ENCODE measurements at places on chromosomes 1 and 21. TPM values are rescaled to one million over a fixed set of nuclear protein-coding genes. Genes with fewer than 3 reads are reported as not detected.

- no peak overlapping the region for H3K4me3 ChIP-seq
- no peak overlapping the region for H3K27ac ChIP-seq
- no peaks in the 10 kb centered on the region for H3K27me3 ChIP-seq
- no peaks in the 10 kb centered on the region for H3K4me1 ChIP-seq
- no peaks in the 10 kb centered on the region for H3K36me3 ChIP-seq
These were observed 35.4 kb upstream of the DSCAM start for GRCh38 chr21:40882192-40882915.

DNA sequence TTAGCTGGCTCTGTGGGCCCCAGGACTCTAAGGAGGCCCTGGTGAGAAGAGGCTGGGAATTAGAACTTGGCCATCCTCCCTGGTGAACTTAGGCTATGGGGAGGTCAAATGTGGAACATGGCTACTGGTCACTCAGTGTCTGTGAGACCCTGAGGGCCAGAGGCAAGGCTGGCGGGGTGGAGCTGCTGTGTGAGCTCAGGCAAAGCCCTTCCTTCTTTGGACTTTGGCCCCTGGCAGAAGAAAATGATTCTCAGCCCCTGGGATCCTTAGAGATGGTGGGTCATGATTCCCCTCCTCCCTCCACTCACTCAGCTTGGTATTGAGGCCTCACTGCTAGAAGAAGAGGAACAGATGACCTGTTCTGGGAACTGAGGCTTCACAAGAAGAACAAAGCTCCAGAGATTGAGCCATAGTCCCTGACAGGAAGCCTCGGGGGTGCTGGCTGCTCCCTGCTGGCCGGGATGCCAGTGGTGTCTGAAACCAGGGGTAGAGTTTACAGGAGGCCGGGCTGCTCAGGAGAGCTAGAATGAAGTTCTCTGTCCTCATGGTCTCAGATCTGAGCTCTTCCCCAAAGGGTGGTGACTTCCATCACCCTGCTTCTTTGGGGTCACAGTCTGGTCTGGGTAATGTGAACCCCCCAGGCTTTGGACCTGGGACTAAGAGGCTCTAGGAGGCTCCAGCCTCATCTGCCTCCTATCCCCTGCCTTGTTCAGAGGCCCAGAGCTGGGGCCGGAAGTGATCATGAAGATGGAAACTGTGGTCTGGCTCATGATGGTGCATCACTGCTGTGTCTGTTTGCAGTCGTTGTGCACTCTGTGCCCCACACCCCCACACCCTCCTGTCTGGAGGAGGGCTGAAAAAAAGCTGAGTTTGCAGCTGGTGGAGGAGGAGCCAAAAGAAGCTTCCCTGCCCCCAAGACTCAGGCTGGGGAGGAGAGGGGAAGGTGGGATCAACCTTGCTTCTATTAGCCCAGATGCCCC, 905 bp downstream of the BTBD19 start:
- DNase-seq, result peak; percentile 82
- H3K27me3 ChIP-seq, result no peaks in the 10 kb centered on the region
- H3K36me3 ChIP-seq, result peaks cover 19% of the 10 kb centered on the region

DNA sequence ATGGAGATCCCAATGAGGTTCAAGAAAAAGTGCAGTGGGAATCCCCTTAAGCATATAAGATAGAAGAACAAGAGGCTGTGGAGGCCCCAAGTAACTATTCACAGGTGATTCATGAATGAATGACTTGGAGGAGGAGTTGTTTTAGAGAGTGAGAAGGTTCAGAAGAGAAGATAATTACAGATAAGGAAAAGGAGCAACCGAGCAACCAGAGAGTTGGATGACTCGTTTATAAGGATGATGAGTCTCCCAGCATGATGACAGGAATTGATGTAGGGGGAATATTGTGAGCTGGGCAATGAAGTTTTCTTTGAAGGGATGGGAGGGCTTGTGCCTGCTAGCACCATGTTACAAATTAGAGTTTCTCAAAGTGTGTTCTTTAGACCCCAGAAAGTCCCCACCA, 9.8 kb downstream of the C8A start:
- H3K27ac ChIP-seq, result no peak overlapping the region
- no peak overlapping the region for H3K4me3 ChIP-seq
- H3K27me3 ChIP-seq, result no peaks in the 10 kb centered on the region
- no peak for DNase-seq
- H3K36me3 ChIP-seq, result no peaks in the 10 kb centered on the region
- no peaks in the 10 kb centered on the region for H3K4me1 ChIP-seq

DNA sequence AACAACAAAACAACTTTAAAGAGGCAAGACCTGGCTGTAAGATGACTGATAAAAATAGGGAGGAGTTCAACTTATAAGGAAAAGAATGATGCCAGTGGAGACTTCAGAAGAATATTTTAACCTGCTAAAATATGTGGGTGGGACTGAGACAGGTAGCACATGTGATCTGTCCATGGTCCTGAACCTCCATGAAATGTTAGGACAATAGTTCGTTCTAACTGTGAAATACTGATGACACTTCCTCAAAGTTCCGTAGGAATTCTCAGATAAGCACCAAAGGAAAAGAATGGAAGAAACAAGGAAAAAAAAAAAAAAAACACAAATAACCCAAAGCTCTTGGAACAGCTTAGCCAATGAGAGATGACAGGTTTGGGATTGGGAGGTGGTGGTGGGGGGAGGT, 44.7 kb downstream of the CDC42BPA start:
- H3K4me1 ChIP-seq, result no peaks in the 10 kb centered on the region
- no peak overlapping the region for H3K4me3 ChIP-seq
- no peak for DNase-seq
- H3K27me3 ChIP-seq, result no peaks in the 10 kb centered on the region

GRCh38 chr21:38848187-38848609, 42.5 kb downstream of the ETS2 start:
- DNase-seq, result no peak
- H3K36me3 ChIP-seq, result no peaks in the 10 kb centered on the region
- H3K27ac ChIP-seq, result no peak overlapping the region
- no peak overlapping the region for H3K4me3 ChIP-seq

- no peaks in the 10 kb centered on the region for H3K36me3 ChIP-seq
- H3K4me1 ChIP-seq, result no peaks in the 10 kb centered on the region
- DNase-seq, result no peak
- peaks cover 26% of the 10 kb centered on the region for H3K27me3 ChIP-seq
- no peak overlapping the region for H3K4me3 ChIP-seq
These were observed 17.2 kb upstream of the TTC39A start for GRCh38 chr1:51347398-51348146.

- peaks cover 9% of the 10 kb centered on the region for H3K4me1 ChIP-seq
- H3K36me3 ChIP-seq, result no peaks in the 10 kb centered on the region
- H3K4me3 ChIP-seq, result no peak overlapping the region
- peaks cover 15% of the 10 kb centered on the region for H3K27me3 ChIP-seq
- peak; percentile 35 for DNase-seq
These were observed 27.7 kb downstream of the PKP1 start for GRCh38 chr1:201310986-201311355.

DNA sequence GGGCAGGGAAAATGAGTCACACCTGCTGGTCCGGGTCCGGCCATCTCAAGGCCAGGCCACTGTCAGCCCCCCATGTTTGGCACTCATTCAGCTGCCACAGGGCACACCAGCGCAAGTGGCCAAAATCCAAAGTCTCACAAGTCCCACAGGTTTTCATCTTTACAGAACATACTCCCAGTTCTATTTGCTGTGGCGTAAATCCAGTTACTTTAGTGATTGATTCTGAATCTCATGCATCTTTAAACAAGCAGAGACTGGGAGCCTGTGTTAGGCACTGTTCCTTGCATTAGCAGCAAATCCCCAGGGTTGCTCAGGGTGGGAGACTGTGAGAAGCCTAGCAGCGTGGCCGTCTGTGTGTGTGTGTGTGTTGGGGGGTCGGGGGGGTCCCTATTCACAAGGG, 1.1 kb upstream of the SLC2A5 start:
- no peak overlapping the region for H3K4me3 ChIP-seq
- H3K27ac ChIP-seq, result no peak overlapping the region
- peaks cover 19% of the 10 kb centered on the region for H3K27me3 ChIP-seq
- peaks cover 9% of the 10 kb centered on the region for H3K4me1 ChIP-seq
- H3K36me3 ChIP-seq, result no peaks in the 10 kb centered on the region
- DNase-seq, result no peak

GRCh38 chr1:248592655-248593054, 4.8 kb downstream of the OR2T10 start:
- H3K4me1 ChIP-seq, result no peaks in the 10 kb centered on the region
- H3K27me3 ChIP-seq, result no peaks in the 10 kb centered on the region
- no peak overlapping the region for H3K4me3 ChIP-seq
- no peak overlapping the region for H3K27ac ChIP-seq
- DNase-seq, result no peak

DNA sequence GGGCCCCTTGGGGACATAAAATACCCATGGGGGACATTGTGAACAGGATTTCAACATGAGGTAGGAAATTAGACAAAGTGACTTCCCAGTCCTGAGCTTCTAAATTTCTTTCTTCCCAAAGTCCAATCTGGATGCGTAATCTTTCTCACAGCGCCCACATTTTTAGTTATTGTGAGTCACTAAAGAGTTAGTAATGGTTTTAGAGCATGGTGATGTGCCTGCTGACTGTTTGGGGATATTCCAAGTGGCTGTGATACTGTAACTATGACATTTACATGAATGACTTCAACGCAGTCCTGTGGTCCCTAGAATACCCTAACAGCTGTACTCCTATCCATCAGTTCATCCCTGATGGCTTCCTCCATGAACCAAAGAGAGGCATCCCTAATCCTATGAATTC, 224.0 kb upstream of the COA6 start:
- H3K4me1 ChIP-seq, result peaks cover 9% of the 10 kb centered on the region
- H3K36me3 ChIP-seq, result no peaks in the 10 kb centered on the region
- no peak overlapping the region for H3K4me3 ChIP-seq

DNA sequence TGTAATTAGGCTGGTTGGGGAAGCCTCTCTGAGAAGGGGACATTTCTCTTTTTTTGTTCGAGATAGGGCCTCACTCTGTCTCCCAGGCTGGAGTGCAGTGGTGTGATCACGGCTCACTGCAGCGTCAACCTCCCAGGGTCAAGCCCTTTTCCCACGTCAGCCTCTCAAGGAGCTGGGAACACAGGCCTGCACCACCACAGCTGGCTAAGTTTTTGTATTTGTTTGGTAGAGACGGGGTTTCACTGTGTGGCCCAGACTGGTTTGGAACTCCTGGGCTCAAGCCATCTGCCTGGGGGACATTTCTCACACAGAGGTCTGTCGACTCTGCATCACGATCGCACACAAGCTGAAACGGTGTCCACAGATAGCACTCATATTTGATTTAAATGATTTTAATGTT, 39.7 kb downstream of the HUNK start:
- no peak for DNase-seq
- H3K36me3 ChIP-seq, result no peaks in the 10 kb centered on the region
- H3K4me1 ChIP-seq, result peaks cover 3% of the 10 kb centered on the region
- no peak overlapping the region for H3K4me3 ChIP-seq
- H3K27ac ChIP-seq, result no peak overlapping the region

- DNase-seq, result no peak
- no peaks in the 10 kb centered on the region for H3K27me3 ChIP-seq
- no peak overlapping the region for H3K4me3 ChIP-seq
- peak overlapping the region; percentile 4 for H3K27ac ChIP-seq
- H3K4me1 ChIP-seq, result peaks cover 15% of the 10 kb centered on the region
These were observed 26.7 kb downstream of the DMAP1 start for GRCh38 chr1:44239961-44240371.

GRCh38 chr1:41698916-41699860, 214.7 kb upstream of the EDN2 start:
- no peaks in the 10 kb centered on the region for H3K36me3 ChIP-seq
- no peak for DNase-seq
- no peaks in the 10 kb centered on the region for H3K4me1 ChIP-seq
- no peak overlapping the region for H3K4me3 ChIP-seq

GRCh38 chr1:195806060-195806459, 802.2 kb downstream of the KCNT2 start:
- no peaks in the 10 kb centered on the region for H3K4me1 ChIP-seq
- no peaks in the 10 kb centered on the region for H3K36me3 ChIP-seq
- DNase-seq, result no peak
- H3K27ac ChIP-seq, result no peak overlapping the region
- no peak overlapping the region for H3K4me3 ChIP-seq
- no peaks in the 10 kb centered on the region for H3K27me3 ChIP-seq

DNA sequence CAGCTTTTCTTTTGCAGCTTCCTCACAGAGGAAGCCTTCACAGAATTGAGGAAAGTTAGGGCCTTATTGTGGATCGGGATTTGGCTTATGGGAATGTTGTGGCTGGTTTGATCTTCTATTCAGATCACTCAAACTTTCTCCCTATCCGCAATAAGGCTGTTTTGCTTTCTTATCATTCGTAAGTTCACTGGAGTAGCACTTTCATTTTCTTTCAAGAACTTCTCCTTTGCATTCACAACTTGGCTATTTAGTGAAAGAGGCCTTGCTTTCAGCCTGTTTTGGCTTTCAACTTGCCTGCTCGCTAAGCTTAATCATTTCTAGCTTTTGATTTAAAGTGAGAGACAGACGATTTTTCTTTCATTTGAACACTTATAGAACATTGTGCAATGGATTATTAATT, 181.9 kb upstream of the B3GALT2 start:
- DNase-seq, result peak; percentile 20
- no peaks in the 10 kb centered on the region for H3K36me3 ChIP-seq
- H3K27ac ChIP-seq, result no peak overlapping the region
- no peak overlapping the region for H3K4me3 ChIP-seq
- H3K4me1 ChIP-seq, result no peaks in the 10 kb centered on the region
- no peaks in the 10 kb centered on the region for H3K27me3 ChIP-seq

DNA sequence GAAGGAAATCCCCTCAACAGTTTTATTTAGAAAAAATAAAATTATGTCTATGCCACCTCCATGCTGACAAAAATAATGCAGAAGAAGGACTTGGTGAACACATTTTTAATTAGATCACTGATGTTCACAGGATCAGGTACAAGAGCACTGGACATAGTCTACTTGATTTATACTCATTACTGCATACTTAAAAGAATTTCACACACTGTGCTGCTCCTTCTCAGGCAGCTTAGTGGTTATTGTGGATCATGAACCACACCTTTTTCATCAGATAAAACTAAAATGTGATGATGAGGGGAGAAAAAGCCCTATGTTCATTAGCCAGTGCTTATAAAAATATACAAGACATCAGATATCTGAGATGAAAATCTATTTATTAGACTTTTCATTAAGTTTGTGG, 103.3 kb upstream of the DPH5 start:
- H3K27me3 ChIP-seq, result no peaks in the 10 kb centered on the region
- no peak overlapping the region for H3K4me3 ChIP-seq
- H3K36me3 ChIP-seq, result no peaks in the 10 kb centered on the region
- H3K4me1 ChIP-seq, result peaks cover 8% of the 10 kb centered on the region

GRCh38 chr1:224519874-224520273, 85.3 kb upstream of the WDR26 start:
- H3K27ac ChIP-seq, result no peak overlapping the region
- no peak overlapping the region for H3K4me3 ChIP-seq
- peaks cover 25% of the 10 kb centered on the region for H3K4me1 ChIP-seq
- no peak for DNase-seq
- H3K36me3 ChIP-seq, result no peaks in the 10 kb centered on the region
- H3K27me3 ChIP-seq, result no peaks in the 10 kb centered on the region

GRCh38 chr1:92291372-92291999, 7.3 kb downstream of the GLMN start:
- H3K4me1 ChIP-seq, result no peaks in the 10 kb centered on the region
- peaks cover 20% of the 10 kb centered on the region for H3K36me3 ChIP-seq
- no peaks in the 10 kb centered on the region for H3K27me3 ChIP-seq
- peak; percentile 42 for DNase-seq
- no peak overlapping the region for H3K4me3 ChIP-seq

- H3K27ac ChIP-seq, result no peak overlapping the region
- no peaks in the 10 kb centered on the region for H3K27me3 ChIP-seq
- no peaks in the 10 kb centered on the region for H3K36me3 ChIP-seq
- H3K4me1 ChIP-seq, result no peaks in the 10 kb centered on the region
These were observed 24.3 kb downstream of the CAMK1G start for GRCh38 chr1:209607795-209608178.

The GPBP1L1 gene
- total RNA-seq, result 116 TPM

The B4GALT2 gene
- 56.9 TPM for total RNA-seq

The OR14I1 gene
- total RNA-seq, result not detected

The LCE3E gene
- not detected for total RNA-seq

The PGLYRP4 gene
- not detected for total RNA-seq

The SUSD4 gene
- total RNA-seq, result 18.8 TPM

The AMY1A gene
- total RNA-seq, result not detected

The HENMT1 gene
- 2.2 TPM for total RNA-seq

The TMEM81 gene
- total RNA-seq, result 4.8 TPM

The ELK4 gene
- 28.4 TPM for total RNA-seq
